Cortex of kidney (tissue), 1 donor: ENCODE measurements at places on chromosomes 6 and 20.

- no peak for DNase-seq
Measured at GRCh38 chr20:19783966-19784401, 25.9 kb downstream of the RIN2 start.

GRCh38 chr6:61809004-61809595, 476.9 kb downstream of the KHDRBS2 start:
- DNase-seq: no peak

- DNase-seq: no peak
Measured at GRCh38 chr6:121686611-121687023, 251.2 kb downstream of the GJA1 start.

- DNase-seq: no peak
Measured at GRCh38 chr6:127514179-127514772, 4.9 kb downstream of the MTCL3 start.

GRCh38 chr20:23655491-23656211, 17.9 kb upstream of the CST3 start:
- no peak for DNase-seq

DNA sequence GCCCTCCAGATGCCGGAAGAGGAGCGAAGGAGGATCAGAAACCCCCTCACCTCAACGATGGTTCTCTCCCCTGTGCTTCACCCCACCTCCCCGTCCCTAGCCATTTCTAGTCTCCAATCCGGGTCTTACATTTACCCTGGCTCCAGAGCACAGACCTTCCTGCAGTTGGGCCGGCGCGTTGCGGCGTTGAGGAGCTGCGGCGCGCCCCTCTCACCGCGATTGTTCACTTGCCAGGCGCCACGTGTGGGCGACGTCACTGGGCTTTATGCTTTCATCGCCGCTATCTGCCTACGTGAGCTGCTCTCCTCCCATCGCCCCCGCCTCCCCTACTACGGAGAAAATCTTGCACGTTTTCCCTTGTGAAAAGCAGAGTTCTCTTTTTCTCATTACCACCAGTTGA, at the start of gene CRISP2:
TSS of gene CRISP2 (minus strand) at position 198 of the 400 bp plus-strand sequence. CDS start 4,347 bp downstream, outside the sequence.
- no peak for DNase-seq

DNA sequence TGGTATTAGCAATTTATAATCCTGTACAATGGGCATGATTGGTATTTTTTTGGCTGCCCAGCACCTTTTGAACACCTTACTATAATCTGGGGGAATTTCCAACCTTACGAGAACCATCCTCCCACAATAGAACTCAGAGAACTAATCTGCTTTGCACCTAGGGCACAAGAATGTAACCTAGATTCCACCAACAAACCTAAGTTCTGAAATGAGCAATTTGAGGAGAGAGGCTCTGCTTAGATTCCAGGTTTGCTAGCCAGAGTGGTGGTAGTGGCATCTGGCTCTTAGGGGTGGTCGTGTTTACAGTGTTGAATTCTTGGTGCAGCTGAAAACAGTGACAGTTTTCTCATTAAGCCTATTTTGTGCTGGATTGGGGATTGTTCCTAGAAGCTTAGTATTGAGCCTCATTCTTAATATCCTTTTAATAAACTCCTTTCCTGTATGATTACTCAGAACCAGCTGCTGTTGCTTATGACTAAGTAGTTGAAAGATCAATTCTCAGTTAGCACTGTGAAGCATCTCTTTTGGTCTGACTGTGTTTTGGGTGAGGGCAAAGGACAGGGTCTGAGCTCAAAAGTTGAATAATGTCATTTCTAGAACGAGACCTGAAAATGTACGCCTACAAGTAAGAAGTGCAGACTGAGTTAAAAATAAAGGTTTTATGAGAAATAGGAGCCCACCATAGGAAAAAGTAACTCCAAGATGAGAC, 385.6 kb downstream of the CDKAL1 start:
- no peak for DNase-seq

- DNase-seq: no peak
Measured at GRCh38 chr6:23349521-23350147, 776.4 kb upstream of the NRSN1 start.

DNA sequence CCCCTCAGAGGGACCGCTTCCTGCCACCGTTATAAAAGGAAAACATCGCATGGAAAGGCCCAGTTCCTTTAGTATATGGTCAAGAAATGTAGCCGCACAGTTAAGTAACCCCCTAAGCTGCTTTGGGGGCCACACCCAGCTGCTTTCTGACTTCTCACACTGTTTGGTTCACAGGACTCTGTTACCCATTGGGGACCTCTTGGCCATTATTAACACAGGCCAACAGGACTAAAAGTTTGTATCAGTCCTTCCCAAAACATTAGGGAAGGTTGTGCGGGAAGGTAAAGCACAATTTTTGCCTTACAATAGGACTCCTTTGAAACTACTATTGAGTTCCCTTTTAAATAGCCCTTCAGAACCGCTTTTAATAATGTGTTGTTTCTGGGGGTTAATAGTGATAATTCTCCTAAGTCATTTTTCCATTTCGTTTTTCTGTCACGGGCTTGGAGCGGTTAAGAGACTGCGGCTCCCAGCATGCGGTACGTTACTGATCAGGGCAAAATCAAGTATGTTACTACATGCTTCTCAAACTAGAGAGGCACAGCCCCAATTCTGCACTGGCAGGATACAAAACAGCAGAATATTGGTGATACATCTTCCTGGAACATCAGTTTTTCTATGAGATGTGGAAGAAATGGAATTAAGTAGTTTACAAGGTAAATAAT, 668 bp upstream of the RPP40 start:
- DNase-seq: no peak

DNA sequence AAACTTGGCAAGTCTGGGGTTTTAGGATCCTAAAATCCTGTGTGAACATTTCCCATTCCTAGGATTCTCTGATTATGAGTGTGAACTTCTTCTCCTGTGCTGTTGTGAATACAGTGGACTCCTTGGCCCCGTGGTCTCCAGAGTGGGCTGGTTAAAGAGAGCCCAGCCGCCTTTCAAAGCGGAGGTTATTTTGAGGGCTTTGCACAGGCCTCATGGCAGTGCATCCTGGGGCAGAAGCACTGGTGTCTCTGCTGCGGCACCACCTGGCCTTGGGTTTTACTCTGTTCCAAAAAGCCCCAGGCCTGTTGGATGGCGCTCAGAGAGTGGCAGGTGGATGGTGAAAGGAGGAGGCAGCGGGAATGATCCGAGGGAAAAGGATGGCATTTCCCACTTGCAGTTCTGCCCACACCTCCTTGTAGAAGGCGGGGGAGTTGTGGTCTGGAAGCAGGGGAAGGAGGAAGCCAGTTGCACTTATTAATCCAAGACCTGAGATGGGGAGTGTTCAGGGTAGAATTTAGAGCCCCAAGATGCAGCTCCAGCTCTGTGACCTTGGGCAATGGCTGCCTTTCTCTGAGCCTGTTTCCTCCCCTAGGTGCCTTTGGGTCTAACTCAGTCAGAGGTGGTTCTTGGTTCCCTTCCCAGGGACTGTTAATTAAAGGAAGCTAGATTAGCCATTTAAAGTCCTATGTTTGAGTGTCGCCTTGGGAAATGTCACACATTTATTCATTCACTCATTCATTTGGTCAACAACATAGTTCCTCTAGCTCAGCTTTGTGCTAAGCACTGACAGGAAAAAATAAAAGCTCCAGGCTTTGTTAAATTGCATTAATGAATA, 22.4 kb downstream of the MMP24 start:
- DNase-seq: no peak

DNA sequence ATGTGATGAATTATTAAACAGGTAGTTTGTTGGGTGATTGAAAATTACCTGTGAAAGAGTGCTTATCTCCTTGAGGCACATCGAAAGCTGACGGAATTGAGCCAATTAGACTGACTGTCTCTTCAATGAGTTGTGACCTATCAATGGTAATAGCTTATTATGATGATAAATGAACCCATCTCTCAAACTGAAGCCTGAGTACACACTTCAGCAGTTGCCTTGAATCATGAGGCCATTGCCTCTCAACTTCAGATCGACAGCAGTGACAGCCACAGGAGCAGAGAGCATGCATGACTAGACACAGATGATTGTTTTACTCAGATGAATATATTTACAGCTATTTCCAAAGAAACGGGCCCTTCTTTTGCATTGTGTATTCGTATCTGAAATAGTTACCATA, 323.9 kb downstream of the LAMA2 start:
- no peak for DNase-seq

GRCh38 chr6:158018041-158018771, 36.5 kb downstream of the SYNJ2 start:
- no peak for DNase-seq

DNA sequence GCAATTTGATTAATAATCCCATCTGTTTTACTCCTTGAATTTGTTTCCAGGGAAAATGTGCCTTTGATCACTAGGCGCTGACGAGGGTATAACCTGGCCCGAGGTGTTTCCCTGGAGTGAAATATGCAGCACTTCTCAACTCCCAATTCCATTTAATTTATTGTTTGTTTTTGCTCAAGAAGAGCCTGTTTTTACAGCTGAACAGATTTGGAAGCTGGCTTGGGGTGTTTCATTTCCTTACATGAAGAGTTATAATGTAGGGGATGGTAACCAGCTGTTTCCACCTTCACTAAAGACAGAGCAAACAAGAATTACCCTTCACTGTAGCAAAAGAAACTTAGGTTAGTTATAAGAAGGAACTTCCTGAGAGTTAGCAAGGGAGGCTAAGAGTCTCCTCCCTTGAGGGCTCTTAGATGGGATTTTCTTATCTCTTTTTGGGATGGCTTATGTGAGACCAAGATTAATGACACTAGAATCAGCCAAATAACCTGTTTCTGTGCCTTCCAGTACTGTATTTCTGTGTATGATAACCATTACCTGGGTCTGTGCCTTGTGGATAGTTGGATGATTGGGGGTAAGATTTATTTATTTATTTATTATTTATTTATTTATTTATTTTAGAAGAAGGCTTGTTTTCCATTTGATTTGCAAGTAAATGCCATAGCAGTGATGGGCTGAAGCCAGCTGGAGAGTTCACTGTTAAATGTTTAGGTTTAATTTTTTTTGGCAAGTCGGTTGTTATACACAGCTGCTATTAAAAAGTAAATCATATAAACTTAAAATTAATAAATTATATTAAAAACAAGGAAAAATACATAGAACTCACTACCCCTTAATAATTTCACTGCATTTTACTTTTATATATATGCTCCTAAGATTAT, 162.2 kb upstream of the BMP2 start:
- no peak for DNase-seq

GRCh38 chr6:77883851-77884250, 231.0 kb downstream of the MEI4 start:
- no peak for DNase-seq

- DNase-seq: no peak
Measured at GRCh38 chr6:52233975-52234823, 10.1 kb downstream of the IL17F start.

- DNase-seq: no peak
Measured at GRCh38 chr20:32142991-32143390, 33.5 kb downstream of the TM9SF4 start.

GRCh38 chr6:81562169-81562568, 190.3 kb downstream of the TENT5A start:
- no peak for DNase-seq

DNA sequence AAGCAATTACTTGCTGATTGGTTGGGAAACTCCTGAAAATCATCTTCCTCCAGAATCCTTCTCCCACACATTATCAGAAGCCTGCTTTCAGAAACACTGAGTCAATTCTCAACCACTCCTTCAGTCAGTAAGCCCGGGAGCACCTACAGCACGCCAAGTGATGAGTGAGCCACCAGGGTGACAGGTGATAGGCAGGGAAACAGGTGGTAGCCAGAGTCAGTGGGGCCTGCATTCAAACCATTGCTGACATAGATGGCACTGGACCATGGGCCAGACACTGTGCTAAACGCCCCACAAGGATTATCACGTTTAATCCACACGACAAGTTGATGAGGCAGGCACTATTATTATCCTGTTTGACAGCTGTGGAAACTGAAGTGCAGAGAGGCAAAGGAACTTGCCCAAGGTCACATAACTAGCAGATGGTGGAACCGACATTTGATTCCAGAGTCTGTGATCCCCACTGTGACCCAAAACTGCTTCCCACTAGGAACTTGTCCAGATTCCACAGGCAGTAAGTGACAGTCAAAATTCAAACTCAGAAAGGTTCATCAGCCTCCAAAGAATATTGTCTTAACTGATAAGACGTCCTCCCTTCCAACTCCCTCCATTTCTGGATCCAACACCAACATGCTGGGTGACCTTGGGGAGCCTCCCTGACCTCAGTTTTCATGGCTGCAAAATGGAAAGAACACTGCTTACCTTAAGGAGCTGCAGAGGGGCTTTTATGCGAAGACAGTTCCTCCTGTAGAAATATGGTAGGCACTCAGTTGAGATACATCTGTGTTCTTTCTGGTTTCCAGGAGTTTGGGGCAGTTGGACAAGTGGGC, 23.9 kb upstream of the TOP1 start:
- no peak for DNase-seq

DNA sequence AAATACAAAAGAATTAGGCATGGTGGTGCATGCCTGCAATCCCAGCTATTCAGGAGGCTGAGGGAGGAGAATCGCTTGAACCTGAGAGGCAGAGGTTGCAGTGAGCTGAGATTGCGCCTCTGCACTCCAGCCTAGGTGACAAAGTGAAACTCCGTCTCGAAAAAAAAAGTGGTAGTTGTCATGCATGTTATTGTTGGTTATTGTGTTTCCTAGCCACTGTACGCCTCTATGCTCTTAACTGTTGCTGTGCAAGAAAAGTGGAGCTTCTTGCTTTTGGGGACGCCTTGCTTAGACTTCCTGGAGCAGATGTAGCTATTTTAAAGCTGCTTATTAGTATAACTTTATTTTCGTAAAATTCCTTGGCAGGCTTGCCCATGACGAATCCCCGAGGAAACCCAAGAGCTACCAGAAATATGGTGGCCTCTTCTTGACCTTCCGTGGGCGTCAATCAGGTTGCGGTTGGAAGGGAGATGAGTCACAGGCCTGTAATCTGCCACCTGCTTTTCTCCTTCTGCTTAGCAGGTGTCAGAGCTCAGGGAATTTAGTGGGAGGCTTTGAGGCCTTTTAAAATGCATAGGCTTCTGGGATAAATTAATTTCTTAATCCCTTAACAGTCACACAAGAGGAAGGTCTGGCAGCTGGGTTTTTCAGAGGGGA, 17.3 kb downstream of the GABRR2 start:
- no peak for DNase-seq
